Stimulated activated CD8-positive, alpha-beta memory T cell treated with anti-CD3 and anti-CD28 coated beads, Interleukin-4, amount 100 ng/mL, for 1 hour (primary cell): ENCODE measurements at places on chromosomes 16 and 17.

GRCh38 chr17:28634206-28634865 lies 10.6 kb downstream of the BLTP2 start:
- no peak for DNase-seq

- no peak for DNase-seq
Measured at GRCh38 chr16:65312795-65313194, 190.9 kb upstream of the CDH11 start.

GRCh38 chr16:66605177-66605978 lies 874 bp downstream of the CMTM3 start:
- no peak for DNase-seq

GRCh38 chr17:35390663-35391062 lies 17.2 kb upstream of the SLFN11 start:
- DNase-seq: no peak

DNA sequence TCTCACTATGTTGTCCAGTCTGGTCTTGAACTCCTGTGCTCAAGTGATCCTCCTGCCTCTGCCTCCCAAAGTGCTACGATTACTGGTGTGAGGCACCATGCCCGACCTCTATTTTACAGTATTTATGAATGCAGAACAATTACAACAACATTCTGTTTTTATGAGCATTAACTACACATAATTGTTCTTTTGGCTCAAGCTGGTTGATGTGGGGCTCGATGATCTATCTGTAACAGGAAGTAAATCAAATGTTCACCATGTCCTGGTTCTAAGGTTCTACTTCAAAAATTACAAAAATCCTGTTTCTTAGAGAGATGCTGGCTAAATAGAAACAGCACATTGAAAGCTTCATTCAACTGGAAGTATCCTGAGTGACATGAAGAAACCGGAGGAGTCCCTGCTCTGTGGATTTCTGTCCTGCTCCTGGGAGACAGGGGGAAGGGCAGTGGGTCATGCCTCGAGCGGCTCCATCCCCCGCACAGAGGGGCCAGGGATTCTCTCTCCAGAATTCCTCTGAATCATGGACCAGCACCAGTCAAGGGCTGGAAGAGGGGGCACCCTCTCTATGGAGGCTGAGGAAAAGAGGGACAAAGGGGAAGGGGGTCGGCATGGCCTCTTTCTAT lies 31.5 kb downstream of the FA2H start:
- DNase-seq: no peak

GRCh38 chr16:89061590-89062380 lies 31.9 kb upstream of the ACSF3 start:
- no peak for DNase-seq

DNA sequence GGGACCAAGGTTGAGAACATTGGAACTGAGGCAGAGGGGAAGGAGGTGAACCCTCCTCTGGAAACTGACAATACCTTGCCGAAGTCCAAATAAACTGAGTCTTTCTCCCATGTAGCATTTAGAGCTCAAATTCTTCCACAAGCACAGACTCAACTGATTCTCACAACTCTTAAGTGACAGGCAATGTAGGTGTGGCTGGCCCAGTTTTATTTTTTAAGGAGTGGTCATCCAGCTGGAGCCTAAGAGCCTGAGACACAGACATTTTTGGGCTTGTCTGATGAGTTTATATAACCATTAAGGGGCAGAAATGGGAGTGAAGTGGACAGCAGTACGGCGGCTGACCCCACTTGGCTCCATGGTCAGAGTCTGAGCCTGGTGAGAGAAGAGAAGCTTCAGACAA lies 10.8 kb downstream of the RCVRN start:
- DNase-seq: no peak

DNA sequence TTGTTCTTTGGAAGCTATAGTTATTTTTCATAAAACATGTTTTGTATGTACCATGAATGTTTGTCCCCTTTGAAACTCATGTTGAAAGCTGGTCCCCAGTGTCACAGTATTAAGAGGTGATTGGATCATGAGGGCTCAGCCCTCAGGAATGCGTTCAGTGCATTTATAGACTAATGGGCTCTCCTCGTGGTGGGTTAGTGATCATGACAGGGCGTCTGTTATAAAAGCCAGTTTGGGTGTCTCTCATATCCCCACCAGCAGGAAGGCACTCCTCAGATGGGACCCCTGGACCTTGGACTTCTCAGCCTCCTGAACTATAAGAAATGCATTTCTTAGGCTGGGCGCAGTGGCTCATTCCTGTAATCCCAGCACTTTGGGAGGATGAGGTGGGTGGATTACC lies 10.4 kb downstream of the BANP start:
- DNase-seq: no peak

DNA sequence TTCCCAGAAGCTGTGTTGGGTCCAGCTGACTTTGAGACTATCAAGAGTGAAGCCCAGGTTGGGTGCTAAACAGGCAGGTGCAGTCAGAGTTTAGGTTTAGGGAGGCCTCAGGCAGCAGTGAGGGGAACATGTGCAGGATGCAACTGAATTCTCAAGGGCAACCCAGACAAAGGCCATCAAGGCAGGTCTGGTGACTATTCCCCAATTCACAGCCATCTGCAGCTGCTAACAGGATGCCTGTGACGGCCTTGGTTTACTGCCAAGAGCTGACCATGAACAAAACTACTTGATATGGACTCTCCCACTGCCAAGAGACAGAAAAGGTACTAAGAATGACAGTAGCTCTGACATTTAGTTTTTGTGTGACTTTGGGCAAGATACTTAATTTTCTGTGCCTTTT lies 45.2 kb upstream of the BCAR1 start:
- no peak for DNase-seq

- DNase-seq: no peak
Measured at GRCh38 chr17:83046448-83047181, 32.8 kb upstream of the METRNL start.

- peak; percentile 55 for DNase-seq
Measured at GRCh38 chr17:18182978-18183333, 672 bp upstream of the ALKBH5 start.

DNA sequence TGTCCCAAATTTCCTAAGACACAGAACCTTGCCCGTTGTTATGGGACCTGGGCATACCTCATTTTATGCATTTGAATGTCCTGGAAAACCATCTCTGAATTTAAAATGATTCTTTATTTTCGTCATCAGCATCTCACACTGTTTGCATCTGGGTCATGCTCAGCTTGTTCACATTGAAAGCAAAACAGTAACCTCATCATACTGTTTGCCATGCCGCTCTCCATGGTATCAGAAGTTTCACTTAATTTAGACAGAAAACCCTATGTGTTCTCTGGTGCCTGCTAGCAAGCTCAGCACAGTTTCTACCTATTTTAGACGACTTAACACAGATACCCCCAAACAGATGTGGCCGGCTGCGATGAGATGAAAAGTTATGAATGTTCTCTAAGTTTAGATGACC lies 292.1 kb downstream of the SNX29 start:
- DNase-seq: no peak

- no peak for DNase-seq
Measured at GRCh38 chr16:914440-914839, 56.3 kb downstream of the LMF1 start.

GRCh38 chr17:31225831-31226230 lies 71.2 kb downstream of the OMG start:
- no peak for DNase-seq

- DNase-seq: no peak
Measured at GRCh38 chr17:18965530-18966236, 13.7 kb downstream of the SLC5A10 start.

GRCh38 chr17:66276328-66276937 lies 26.0 kb upstream of the PRKCA start:
- DNase-seq: no peak

- no peak for DNase-seq
Measured at GRCh38 chr16:51523400-51523799, 372.3 kb upstream of the SALL1 start.

DNA sequence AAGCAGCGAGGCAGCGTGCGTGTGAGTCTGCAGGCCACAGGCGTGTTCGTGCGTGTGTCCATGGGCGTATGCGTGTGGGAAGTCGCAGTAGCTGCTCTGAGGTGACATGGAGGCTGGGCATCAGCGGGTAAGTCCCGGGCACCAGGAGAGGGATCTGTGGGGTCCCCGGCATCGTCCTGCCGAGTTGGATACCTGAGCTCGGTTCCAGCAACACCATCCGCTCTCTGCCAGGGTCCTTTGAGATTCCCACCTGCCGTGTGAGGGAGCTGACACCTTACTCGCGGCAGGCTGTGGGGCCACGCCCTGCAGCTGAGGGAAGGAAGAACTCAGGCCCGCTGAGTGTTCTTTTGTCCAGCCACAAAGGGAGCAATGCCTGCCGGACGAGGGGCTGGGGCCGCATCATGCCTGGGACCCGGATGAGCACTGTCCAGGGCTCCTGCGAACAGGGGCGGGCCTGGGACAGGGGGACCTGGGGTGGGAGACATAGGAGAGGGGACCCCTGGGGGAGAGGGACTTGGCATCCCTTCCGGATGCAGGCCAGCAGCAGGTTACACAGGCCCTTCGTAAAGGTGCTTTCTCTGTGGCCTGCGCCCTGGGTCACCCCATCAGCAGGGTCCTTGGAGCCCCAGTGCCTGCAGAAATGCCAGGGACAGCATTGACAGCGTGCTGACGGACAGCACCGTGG lies 5.0 kb upstream of the SNAI3 start:
- DNase-seq: no peak

DNA sequence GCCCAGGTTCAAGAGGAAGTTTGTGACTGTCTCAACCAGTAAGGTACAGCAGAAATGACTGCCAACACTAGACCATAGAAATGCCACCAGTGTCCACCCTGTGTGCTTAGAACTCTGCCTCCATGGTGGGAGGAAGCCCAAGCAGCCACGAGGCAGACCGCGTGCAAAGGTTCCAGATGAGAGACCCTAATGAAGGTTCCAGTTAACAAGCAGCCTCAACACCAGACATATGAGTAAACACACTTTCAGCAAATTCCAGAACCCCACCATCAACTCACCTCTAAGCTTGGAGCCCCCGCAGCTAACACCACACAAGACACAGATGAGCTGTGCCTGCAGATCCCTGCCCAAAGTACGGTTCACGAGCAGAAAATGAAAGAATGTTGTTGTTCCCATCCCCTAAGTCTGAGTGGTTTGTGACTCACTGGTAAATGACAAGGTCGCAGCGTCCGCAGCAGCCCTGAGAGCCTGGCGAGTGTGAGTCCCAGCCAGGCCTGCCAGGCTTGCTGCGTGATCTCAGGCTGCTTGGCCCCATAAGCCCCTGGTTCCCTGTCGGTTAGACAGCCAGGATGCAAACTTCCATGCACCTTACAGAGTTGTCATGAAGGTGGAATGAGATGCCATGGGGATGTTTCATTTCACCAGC lies 193.7 kb downstream of the C16orf95 start:
- no peak for DNase-seq

GRCh38 chr16:47983999-47984580 lies 171.7 kb downstream of the ABCC12 start:
- no peak for DNase-seq

DNA sequence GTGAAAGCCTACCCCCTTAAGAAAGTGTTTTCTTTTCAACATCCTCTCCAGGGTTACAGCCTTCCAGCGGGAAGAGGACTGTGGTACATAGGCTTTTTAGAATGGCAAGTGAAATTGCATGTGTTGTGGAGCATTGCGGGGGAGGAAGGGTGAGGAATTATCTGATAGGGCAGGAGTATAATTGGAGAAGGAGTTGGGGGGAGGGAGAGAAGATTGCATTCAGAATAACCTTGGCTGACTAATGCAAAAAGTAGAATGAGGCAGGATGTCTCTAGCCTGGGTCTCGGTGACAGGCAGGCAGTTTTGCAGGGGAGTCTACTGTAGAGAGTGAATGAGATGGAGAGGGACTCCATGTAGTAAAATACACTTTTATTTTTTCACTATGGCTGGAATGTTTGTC lies 2.4 kb upstream of the CDH8 start:
- no peak for DNase-seq

DNA sequence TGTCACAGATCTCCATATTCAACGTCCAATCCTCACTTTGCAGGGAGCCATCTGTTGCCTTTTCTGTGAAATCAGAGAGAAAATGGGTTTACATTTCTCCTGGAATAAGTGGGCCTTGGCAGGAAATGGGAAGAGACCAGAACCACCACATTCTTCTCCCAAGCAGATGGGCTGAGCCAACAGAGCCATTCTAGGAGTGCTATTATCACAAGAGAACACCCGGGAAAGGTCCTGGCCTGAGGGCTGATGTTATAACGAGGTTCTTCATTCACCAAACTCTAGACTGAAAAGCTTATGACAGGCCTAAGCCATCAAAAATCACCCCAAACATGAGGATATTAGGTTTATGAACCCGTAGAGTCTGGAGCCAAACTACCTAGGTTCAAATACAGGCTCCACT lies 64.7 kb downstream of the TOM1L2 start:
- DNase-seq: no peak

DNA sequence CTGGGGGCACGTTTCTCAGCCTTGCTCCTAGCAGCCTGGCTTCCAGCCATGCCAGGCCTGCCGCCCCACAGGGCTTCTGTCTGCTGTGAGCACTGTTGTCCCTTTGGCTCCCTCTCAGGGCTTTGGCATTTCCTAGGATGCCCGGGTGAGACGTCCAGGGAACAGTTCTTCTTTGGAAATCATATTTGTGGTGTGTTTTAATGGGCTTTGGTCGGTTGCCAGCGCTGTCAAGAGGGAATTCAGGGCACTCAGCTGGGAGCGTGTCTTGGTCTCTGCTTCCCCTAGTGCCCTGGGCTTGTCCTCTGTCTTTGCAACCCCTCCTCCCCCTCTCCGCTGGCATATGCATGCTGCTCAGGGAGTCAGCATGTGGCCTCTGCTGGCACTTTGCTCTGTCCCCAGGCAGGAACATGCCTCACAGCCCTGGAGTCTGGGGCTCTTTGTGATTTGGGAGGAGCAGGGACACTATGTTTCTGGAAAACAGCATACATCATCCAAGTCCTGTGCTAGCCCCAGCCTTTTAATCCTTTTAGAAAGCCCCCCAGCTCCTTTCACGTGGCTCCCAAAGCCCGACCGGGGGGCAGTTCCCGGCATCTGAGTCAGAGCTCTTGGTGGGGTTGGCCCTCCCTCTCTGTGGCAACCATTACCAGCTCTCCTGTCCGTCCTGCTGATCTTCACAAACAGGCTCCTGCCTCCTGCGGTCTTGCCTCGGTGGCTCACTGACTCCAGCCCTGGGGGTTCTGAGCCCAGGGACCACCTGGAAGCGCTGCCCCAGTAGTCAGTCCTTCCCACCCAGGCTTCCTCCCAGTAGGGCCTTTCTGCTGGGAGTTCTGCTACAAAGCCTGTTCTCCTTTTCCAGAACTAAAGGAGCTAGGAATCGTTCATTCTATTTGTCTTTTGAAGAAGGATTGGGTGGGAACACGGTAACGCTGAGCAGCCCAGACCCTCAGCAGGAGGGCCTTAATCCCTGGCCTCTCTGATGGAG lies 26.7 kb downstream of the SAP30BP start:
- no peak for DNase-seq

- no peak for DNase-seq
Measured at GRCh38 chr17:57902800-57903759, 52.1 kb downstream of the CUEDC1 start.

GRCh38 chr17:50147841-50148225 lies 2.6 kb downstream of the PPP1R9B start:
- DNase-seq: no peak

DNA sequence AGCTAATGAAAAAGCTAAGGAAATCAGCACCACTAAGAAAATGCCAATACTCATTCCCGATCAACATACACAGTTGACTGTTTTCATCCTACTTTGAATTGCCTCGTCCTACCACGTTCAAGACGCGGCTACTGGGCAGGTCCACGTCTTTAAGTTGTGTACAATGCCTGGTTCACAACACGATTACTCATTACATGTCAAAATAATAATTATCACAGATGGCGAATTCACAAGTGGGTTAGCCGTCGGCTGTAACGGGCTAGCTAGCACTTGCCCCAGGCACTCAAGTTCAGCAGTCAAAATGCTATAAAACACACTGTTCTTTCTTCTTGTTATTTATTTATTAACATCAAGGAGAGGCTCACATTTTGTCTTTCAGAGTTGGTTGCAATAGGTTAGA lies 124.2 kb downstream of the ZFHX3 start:
- no peak for DNase-seq
